Transverse colon (tissue), 4 donors: ENCODE measurements at places on chromosomes 7 and 10. TPM values are rescaled to one million over a fixed set of nuclear protein-coding genes. Genes with fewer than 3 reads are reported as not detected.
A peak's percentile ranks its signal among the peaks of the same experiment; 100 is the strongest.

The SCART1 gene
- 1.6 TPM for total RNA-seq

The NPVF gene
- not detected for total RNA-seq

The KLF14 gene
- total RNA-seq: not detected

DNA sequence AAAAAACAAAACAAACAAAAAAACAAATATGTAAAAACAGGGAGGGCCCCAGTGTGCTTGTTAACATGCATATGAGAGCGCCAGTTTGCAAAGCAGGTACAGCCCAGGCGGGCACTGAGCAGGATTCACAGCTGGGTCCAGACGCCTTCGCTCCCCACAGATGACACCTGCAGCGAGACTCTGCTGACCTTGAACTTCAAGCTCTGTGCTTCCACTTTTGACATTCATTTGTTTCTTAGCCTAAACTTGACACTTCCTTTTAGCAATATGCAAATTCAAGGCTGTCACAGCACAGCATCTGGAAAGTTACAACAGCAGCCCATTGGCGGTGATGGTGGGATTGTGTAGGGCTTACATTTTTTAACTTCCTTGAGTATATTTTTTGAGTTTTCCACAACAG, 88.8 kb upstream of the TNS3 start:
- no peaks in the 10 kb centered on the region for H3K27me3 ChIP-seq
- peak; percentile 70 for DNase-seq
- peak overlapping the region; percentile 21 for H3K27ac ChIP-seq
- no peaks in the 10 kb centered on the region for H3K36me3 ChIP-seq

DNA sequence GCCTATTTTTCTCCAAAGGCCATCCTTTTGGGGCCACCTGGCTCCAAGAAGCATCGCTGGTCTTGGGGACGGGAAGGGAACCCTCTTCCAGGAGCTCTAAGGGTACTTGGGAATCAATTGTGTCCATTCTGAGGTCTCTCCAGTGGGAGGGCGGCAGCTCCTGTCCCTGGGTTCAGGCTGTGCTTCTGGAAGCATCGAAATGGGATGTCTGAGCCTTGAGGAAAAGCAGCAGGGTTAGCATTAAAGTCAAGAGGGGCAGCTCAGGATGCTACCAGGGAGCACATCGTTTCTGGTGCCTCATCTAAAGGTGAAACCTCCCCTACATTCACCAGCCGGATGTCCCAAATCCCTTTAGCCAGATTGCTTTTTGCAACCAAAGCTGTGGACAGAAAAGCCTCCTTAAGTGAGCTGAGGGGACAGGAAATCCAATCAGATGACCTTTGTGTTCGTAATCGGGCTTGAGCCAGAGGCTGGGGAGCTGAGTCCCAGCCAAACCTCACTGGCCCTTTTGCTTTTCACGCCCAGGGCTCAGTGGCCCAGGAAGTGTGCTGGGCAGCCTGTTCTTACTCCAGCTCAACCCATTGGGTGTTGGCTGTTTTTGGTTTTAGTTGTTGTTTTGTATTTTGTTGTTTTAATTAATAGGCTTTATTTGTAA, 88.8 kb upstream of the ANLN start:
- no peak for DNase-seq
- H3K4me3 ChIP-seq: no peak overlapping the region
- H3K4me1 ChIP-seq: peaks cover 5% of the 10 kb centered on the region
- H3K27me3 ChIP-seq: no peaks in the 10 kb centered on the region

- H3K4me1 ChIP-seq: no peaks in the 10 kb centered on the region
- H3K27me3 ChIP-seq: no peaks in the 10 kb centered on the region
- DNase-seq: no peak
- H3K27ac ChIP-seq: no peak overlapping the region
These were observed 50.2 kb upstream of the UBN2 start for GRCh38 chr7:139180700-139181311.

DNA sequence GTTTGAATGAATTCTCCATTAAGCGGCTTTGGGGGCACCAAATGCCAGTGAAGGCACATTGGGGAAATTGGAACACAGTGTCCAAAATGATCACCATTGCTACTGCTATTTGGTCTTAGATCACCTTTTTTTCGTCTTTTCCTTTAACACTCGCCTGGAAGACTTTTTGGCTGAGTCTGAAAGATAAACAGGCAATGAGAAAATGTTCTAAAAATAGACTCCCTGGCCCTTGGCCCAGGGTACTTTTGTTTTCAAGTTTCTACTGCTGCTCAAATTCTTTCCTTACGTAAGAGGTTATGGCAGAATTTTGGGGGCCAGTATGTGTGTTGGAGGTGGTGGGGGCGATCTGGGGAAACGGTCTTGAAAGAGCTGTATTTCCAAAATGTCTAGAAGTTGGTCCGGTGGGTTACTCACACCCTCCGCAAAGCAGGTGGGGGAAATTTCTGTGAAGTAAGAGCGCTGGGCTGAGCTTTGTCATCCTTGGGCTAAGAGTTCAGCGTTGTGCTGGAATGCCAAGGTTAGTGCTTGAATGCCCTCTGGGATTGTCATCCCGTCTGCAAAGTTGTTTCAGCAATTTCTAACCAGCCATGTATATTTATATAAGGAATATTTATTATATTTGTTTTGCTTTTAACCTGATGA, 1.3 kb upstream of the ITPRIP start:
- no peaks in the 10 kb centered on the region for H3K36me3 ChIP-seq
- DNase-seq: peak; percentile 43
- H3K4me1 ChIP-seq: peaks cover 31% of the 10 kb centered on the region
- H3K27me3 ChIP-seq: no peaks in the 10 kb centered on the region
- peak overlapping the region; percentile 96 for H3K4me3 ChIP-seq

GRCh38 chr7:112199672-112200071, 6.5 kb downstream of the DOCK4 start:
- no peak for DNase-seq
- no peaks in the 10 kb centered on the region for H3K36me3 ChIP-seq
- H3K4me1 ChIP-seq: peaks cover 12% of the 10 kb centered on the region
- no peak overlapping the region for H3K27ac ChIP-seq
- H3K27me3 ChIP-seq: peaks cover 2% of the 10 kb centered on the region

The CD36 gene
- total RNA-seq: 12.8 TPM

DNA sequence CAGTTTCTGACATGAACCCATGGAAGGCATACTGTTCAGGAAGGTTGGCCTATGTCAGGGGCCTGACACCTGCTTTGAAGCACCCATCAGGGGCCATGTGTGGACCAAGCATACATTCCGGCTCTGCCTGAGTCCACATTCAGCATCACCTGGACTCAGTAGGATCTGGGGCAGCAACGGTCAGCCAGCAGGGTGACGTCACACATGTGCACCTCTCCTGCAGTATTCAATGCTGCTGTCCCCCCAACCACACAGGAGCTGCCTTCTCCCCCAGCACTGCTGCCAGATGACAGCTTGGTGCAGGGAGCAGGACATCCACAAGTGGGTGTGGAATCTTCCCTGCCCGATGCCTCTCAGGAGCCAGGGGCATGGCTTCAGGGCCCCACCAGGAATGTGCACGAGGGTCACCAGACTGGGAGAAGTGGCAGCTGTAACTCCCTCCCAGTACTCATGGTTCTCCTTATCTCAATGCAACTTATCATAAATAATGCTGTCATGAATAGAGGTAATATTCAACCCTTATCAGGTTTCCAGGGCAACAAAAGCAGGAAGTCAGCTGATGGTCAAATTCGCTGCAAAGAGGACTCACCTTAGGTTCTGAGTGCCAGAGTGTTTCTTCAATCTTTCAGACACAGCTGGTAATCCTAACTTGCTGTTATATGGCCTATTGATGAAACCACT, 292.9 kb downstream of the PAXIP1 start:
- no peaks in the 10 kb centered on the region for H3K36me3 ChIP-seq
- DNase-seq: no peak
- no peak overlapping the region for H3K27ac ChIP-seq
- H3K27me3 ChIP-seq: no peaks in the 10 kb centered on the region

GRCh38 chr10:115963848-115964247, 309.2 kb downstream of the GFRA1 start:
- no peak overlapping the region for H3K4me3 ChIP-seq
- H3K27ac ChIP-seq: no peak overlapping the region
- no peak for DNase-seq
- no peaks in the 10 kb centered on the region for H3K4me1 ChIP-seq
- no peaks in the 10 kb centered on the region for H3K27me3 ChIP-seq

DNA sequence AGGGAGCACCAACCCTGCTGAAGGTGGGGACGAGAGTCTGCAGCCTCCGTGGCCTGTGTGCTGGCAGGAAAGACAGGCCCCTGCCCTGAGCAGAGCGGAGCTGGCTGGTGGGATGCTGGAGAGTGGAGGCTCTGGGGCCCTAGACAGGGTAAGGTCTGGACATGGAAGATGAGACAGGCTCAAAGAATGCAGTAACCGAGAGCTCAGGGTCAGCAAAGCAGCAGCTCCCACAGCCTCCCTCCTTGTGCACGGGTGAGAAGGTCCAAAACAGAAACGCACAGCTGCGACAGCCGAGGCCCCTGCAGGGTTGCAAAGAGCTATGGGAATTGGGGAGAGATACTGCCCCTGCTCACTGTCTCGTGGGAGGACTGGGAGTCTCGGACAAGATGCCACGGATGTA, 80.5 kb downstream of the TNS3 start:
- no peaks in the 10 kb centered on the region for H3K36me3 ChIP-seq
- no peak overlapping the region for H3K4me3 ChIP-seq
- H3K27ac ChIP-seq: peak overlapping the region; percentile 63
- no peak for DNase-seq
- H3K27me3 ChIP-seq: no peaks in the 10 kb centered on the region

- H3K27ac ChIP-seq: no peak overlapping the region
- no peaks in the 10 kb centered on the region for H3K36me3 ChIP-seq
- H3K27me3 ChIP-seq: no peaks in the 10 kb centered on the region
These were observed 273.3 kb downstream of the DNAJB6 start for GRCh38 chr7:157609932-157610640.

The RSPH10B2 gene
- not detected for total RNA-seq

GRCh38 chr7:77727936-77728701, 31.9 kb downstream of the RSBN1L start:
- no peaks in the 10 kb centered on the region for H3K27me3 ChIP-seq
- no peaks in the 10 kb centered on the region for H3K36me3 ChIP-seq
- no peak overlapping the region for H3K4me3 ChIP-seq
- no peak for DNase-seq
